Renal cortical epithelial cell (primary cell): ENCODE measurements at places on chromosomes 1 and 21.
A peak's percentile ranks its signal among the peaks of the same experiment; 100 is the strongest.

DNA sequence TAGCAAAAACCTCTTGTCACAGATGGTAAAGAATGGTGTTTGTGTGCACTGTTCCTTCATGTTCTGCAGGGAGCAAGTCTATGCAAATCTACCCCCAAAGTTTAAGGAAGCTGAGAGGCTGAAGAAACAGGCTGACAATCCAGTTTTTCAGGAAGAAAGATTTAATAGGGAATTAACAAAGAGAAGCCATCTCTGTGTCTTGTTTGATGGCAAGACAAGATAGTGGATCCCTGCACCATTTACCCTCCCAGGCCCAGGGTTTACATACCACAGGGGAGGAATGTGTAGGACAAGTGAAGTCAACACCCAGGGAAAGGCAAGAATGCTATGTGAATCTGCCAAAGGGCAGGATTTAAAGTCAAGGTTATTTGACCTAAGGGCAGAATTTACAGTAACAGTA lies 48.1 kb upstream of the FNBP1L start:
- DNase-seq, result no peak

DNA sequence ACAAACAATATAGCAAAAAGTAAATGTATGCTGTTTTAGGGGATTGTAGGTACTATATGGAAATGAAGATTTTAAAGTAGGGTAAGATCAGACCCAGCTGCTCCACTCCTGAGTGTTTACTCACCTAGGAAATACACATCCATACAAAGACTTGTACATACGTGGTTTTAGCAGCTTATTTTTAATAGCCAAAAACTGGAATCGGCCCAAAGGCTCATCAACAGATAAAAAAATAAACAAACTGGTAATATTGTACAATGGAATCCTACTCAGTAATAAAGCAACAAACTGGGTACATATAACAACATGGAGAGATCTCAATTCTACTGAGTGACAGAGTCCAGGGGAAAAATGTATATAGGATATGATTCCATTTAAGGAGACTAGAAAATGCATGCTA lies 179.2 kb upstream of the TMEM51 start:
- no peak for DNase-seq

GRCh38 chr1:169889871-169890270 lies 3.8 kb downstream of the SCYL3 start:
- DNase-seq, result no peak

GRCh38 chr21:31132574-31133242 lies 94.4 kb upstream of the KRTAP19-8 start:
- no peak for DNase-seq

- no peak for DNase-seq
These were observed 328.5 kb downstream of the FAM72C start for GRCh38 chr1:143643148-143643885.

- DNase-seq, result no peak
These were observed 38.8 kb upstream of the EPHA8 start for GRCh38 chr1:22524481-22524880.

GRCh38 chr1:196070940-196071339 lies 537.3 kb downstream of the KCNT2 start:
- DNase-seq, result no peak

DNA sequence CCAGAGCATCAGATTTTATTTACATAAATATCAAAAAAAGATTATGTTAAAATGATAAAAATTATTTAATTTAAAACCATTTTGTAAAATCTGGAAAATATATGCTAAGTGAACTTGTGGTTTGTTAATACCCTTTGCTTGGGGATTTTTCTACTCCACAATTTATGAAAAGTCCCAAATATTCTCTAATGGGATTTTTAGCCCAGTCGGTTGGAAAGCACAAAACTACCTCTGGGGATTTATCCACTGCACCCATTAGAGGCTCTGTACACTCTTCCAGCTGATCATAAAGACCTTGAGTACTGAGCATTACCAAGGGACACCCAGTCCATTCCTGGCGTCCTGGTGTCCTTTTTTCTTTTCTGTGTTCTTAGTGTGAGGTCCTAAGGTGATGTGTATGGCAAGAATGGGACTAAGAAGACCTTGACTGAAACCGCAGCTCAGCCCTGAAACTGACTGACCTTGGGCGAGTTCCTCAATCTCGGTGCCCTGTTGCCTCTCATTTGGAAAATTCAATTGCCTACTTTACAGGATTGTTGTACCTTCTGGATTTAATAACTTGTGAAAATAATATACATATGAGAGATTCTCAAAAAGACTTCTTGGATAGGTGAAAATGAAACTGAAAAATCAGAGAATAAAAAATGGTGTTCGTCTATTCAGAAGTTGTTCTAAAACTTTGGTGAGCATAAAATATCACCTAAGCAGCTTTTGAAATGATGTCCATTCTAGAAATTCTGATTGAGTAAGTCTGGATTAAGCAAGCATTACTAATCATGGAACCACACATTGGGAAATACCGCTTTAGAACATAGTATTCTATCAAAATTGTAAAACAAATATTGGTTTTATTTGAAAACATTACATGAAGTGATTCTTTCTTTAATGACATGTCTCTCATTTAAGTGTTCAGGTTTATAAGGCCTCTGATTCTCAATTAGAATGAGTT lies 21.5 kb upstream of the SAMSN1 start:
- no peak for DNase-seq

DNA sequence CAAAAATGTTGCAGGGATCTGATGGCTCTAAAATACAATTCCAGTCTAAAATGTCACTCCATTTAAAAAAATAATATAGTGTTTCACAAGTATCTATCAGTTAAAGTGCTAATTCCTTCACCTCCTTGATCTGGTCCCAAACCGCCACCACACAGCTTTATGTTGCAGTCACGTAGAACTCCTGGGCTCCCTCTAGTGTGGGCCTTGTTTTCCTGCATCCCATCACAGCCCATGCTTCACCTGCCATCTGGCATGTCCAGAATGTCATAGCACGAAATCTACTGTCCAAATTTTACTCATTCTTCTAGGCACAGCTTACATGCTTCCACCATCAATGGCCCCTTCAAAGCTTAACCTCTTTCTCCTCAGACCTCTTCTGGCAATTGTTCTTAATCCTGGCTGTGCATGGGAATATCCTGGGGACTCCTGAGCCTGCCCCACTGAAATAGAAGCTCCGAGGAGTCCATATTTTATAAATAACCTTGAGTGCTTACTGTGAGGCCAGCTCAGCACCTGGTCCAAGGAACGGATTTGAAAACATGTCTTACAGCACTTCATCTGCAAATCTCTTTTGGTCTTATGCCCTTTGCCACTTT lies 15.5 kb downstream of the FYB2 start:
- DNase-seq, result peak; percentile 62

- no peak for DNase-seq
These were observed 424 bp upstream of the NECAP2 start for GRCh38 chr1:16440131-16440469.

- peak; percentile 97 for DNase-seq
These were observed 56.7 kb downstream of the PTPN14 start for GRCh38 chr1:214494706-214495105.

- DNase-seq, result peak; percentile 47
These were observed 121.5 kb downstream of the XCL2 start for GRCh38 chr1:168422203-168422847.

- DNase-seq, result no peak
These were observed 610.7 kb upstream of the ADGRL2 start for GRCh38 chr1:81190003-81190402.

DNA sequence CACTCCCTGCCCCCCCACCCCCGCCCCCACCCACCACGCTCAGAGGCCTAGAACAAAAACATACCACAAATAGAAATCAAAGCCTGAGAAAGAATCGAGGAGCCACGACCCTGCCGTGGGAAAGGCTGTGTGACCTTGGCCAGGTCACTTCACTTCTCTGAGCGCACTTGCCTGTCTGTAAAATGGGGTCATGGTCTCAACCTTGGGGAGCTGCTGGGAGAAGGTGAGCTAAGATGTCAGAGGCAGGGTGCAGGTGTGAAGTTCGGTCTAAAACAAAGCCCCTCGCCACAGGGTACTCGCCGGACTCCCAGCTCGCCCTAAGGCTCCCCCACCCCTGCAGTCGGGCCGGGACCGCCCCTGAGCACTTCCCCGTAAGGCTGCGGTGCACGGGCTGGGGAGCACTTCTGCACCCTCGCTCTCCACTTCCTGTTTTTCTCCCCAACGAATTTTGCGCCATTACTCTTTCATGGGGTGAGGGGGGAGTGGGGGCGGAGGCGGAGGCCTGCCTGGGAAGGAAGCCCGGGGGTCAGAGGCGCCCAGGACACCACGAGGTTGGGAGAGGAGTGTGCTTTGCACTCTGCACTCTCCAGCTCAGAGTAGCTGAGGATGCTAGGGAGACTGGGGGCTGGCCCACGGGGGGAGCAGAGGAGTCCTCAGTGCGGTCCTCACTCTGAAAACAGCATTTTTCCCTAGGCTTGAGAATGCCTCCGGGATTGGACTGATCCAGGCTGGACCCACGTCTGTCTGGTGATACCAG lies 21.9 kb upstream of the PIK3CD start:
- no peak for DNase-seq

- DNase-seq, result no peak
These were observed 104.8 kb upstream of the POU3F1 start for GRCh38 chr1:38151399-38151798.

DNA sequence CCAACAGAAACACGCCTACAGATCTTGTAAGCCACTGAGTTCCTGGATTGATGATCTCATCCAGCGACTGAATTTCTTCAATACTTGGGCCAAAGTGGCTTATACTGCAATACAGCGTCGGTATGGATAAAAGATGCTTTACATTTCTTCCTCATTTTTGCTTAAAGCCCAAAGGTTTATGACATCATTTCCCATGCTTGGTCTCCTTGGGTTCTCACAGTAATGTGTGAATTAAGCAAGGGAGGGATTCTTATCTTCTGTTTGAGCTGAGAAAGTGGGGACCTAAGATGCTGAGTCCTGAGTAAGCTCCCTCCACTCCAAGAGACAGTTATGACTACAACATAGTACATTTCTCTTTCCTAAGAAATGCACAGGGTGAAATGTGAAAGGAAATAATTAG lies 39.5 kb downstream of the LBR start:
- no peak for DNase-seq

GRCh38 chr1:244406337-244406736 lies 45.4 kb downstream of the ADSS2 start:
- DNase-seq, result no peak

GRCh38 chr1:31944205-31945089 lies 6.3 kb upstream of the PTP4A2 start:
- peak; percentile 65 for DNase-seq

DNA sequence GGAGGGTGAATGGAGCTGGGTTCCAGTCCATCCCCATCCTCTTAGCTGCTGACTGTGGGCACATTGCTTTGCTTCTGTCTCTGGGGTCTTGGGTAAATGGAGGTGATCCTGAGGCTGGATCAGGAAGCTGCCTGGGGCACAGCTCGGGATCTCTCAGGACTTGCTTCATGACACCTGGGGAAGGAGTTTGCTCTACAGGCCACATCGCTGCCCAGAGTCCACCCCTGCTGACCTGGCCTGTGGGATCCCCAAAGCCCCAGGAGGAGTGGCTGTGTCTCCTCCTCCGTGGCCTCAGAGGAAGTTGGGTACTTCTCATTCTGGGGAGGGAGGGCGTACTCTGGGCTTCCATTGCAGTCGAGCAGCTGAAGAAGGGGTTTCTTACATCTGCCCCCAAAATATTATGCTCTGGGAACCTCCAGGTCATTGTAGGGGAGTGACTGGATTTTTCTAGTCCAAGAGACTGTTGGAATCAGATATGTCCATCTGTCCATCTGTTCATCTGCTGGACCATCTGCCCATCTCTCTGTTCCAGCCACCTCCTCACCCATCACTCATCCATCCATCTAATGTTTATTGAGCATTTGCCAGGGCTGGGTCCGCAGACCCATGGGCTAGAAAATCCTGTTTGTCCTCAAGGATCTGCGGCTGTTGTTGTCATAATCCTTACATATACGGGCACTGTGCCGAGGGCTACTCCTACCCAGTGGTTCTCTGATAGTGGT lies 45.9 kb downstream of the ARHGEF10L start:
- DNase-seq, result no peak

DNA sequence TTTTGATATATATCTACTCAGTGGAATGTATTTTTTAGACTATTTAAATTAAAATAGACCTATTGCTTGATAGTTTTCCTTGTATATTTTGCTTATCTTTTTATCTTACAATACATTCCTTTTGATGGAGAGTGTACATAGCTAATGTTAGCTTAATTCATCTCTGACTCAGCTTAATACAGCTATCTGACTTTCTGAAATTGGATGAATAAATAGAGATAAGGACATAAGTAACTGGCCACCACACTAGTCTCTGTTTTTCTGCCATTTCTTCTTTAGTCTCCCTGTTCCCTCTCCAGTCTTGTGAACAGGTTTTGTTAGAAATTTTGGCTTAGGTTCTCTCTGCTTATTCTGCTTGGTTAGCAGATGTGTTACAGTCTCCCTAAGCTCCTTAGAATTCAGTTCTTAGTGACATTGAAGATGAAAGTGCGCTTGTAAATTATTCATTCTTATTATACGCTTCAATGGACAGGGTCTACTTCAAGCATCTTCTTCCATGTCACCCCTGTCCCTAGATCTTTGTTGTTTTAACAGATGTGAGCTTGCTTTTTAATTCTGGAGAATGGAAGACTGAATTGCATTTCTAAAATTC lies 59.6 kb downstream of the XPR1 start:
- peak; percentile 6 for DNase-seq

DNA sequence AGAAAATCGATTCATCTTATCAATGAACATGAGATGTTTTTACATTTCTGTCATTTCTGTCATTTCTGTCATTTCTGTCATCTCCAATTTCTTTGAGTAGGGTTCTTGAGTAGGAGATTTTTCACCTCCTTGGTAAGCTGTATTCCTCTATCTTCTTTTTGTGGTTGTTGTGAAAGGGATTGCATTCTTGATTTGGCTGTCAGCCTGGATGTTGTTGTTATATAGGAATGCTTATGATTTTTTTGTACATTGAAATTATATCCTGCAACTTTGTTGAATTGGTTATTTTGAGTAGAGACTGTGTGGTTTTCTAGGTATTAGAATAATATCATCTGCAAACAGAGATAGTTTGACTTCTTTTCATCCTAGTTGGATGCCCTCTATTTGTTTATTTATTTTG lies 1233.7 kb downstream of the PLA2G4A start:
- no peak for DNase-seq

DNA sequence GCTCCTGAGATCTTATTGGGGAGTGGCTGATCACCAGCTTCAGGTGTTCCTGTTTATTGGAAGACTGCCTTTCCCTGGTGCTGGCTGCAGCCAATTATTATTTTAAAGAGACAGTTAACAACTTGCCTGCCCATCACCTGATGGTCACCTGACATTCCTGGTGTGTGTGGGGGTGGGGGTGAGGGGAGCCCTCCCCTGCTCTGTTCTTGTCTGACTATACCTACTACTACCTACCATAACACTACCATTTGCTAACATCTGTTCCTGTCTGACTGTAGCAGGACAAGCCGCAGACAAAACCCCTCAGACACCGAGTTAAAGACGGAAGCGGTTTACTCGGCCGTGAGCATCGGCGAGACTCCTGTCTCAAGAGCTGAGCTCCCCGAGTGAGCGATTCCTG lies 54.9 kb upstream of the NBPF3 start:
- DNase-seq, result no peak
